ENCODE measurements at places on chromosomes 3 and 15.

DNA sequence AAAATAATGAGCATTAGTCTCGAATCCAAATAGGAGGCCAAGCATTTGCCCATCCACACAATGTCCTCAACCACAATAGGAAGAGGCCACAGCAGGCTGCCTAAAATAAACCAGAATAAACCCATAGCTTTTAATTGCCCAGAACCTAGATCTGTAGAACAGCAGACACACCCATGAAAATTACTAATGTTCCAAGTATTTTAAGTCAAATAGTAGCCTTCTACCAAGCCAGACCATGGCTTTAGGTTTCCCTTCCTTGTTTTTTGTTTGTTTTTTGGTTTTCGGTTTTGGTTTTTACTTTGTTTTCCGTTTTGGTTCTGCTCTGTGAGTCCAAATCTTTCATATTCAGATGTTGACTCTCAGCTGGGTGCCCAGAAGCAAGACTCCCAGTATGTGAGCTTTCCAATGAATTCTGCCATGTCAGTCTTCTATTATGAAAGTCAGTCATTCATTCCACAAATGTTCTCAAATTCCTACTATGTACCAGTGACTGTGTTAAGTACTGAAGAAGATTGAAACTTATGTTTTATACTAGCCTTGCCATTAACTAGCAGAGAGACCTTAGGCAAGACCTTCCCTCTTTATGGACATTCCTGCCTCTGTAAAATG, 57.8 kb upstream of the BOC start:
- no peak for DNase-seq

DNA sequence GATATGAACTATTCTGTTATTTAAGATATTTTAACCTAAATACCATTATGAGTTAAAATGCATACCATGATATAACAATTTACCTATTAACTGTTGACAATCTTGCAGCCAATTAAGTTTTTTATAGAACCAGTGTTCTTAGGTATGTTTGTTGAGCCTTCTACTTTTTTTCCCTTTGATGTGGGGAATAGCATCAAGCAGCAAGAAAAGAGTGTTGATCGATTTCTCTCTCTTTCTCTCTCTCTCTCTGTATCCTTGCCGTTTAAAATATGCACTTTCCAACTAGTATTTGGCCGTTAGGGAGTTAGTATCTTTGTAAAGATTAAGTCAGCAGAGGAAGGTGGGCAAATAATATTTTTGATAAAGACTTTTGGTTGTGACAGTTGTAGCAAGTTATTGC, 5.9 kb downstream of the CHD2 start:
- DNase-seq = no peak

GRCh38 chr15:67296684-67297083, 42.1 kb downstream of the IQCH start:
- DNase-seq = no peak

DNA sequence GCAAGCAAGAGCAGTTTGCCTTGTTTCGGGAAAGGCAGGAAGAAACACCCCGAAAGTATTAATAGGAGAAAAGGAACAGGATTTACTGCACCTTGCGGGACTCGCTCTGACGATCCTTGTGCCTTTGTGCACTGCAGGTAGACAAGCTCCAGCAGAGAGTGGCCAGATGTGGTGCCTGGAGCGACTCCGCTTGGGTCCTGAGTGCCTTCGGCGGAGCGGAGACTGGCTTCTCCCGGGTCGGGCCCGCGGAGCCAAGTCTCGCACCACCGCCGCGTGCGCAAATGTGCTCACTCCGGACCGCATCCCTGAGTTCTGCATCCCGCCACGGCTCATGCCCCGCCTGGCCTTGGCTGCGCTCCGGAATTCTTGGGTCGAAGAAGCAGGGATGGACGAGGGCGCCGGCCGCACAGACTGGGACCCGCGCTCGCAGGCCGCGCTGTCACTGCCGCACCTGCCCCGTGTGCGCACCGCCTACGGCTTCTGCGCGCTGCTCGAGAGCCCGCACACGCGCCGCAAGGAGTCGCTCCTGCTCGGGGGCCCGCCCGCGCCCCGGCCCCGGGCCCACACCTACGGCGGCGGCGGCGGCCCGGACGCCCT, 769 bp downstream of the C2CD4A start:
- DNase-seq = no peak

GRCh38 chr3:28971156-28971555, 309.7 kb upstream of the RBMS3 start:
- no peak for DNase-seq

DNA sequence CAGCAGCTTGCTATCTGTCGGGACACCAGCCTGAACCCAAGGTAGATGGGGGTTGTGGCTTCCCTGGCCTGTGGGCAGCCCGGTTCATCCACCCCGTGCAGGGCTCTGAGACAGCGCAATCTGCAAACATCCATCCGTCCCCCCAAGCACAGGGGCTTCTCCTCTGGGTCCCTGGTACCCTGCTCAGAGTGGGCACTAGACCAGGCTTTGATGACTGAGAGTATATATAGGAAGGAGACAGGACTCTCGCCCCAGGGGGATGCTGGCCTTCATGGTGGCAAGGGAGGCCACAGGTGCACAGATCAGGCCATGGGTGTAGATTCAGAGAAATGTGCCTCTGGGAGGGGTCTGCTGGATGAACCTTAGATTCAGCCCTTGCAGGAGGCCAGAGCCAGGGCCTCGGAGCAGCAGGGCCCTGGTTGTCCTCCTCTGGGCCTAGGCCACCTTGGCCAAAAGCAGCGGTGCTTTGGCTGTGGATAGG, 40.3 kb downstream of the CFAP100 start:
- no peak for DNase-seq

GRCh38 chr3:97817965-97818364, 3.8 kb upstream of the CRYBG3 start:
- DNase-seq = peak; percentile 78

DNA sequence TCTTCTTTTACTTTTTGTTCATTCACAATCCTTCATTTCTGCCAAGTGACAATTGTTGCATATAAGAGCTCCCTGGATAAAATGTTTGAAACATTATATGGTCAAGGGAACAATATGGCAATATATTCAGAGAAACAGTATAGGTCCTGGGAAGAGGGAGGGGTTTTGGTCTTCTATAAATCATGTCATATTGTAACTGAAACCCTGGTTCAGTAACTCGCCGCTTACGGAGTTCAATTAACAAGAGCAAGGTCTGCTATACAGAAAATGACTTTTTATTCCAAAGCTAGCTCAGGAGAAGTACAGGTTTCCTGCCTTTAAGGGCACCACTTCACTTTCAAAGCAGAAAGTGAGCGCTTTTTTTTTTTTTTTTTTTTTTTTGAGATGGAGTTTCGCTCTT, 522.1 kb upstream of the TGFBR2 start:
- no peak for DNase-seq

DNA sequence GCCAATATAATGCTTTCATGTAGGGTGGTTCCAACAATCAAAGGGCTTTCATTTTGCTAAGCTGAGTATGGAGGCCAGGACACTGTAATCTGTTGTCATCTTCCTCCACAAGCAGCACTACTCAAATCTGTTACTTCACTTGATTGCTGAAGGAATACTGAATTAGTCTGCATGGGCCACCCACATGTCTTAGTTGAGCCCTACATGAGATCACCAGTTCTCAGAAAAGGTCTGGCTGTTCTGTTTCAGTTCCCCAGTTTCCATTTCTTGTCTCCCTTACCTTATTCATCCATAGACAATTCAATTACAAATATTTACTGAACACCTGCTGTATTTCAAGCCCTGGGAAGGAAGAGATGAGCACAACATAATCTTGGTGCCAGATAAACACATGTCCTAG, 119.2 kb downstream of the FHIT start:
- no peak for DNase-seq

- DNase-seq = no peak
Observed at GRCh38 chr3:159819676-159820075, 169.0 kb upstream of the IL12A start.

- no peak for DNase-seq
Observed at GRCh38 chr3:5122741-5123706, 932 bp downstream of the ARL8B start.

- no peak for DNase-seq
Observed at GRCh38 chr3:127794402-127794801, 27.9 kb downstream of the MGLL start.

DNA sequence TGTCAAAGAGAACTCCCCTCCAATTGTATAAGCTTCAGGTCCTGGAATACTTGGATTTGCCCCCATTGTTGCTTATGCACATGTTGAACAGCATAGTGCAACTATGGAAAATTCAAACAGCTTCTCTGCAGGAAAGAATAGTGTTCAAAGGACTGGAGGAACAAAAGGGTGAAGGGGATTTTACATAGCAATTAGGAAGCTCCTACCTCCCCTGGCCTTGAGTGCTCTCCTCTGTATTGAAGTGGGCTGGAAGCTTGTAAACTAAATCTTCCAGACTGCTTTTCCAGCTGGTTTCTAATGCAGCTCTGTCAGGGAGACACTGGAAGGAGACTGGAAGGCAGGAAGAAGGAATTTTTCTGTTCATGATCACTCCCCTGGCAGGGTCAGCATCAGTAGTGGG, 7.2 kb upstream of the ELP6 start:
- no peak for DNase-seq

GRCh38 chr15:41493902-41494189, 172 bp downstream of the ITPKA start:
- no peak for DNase-seq

- no peak for DNase-seq
Observed at GRCh38 chr3:32373276-32373675, 18.4 kb upstream of the CMTM7 start.

Measured in NCI-H748 treated with DMSO at 0.1 percent for 48 hours (cell line).